ENCODE measurements at places on chromosomes 1 and 21.

DNA sequence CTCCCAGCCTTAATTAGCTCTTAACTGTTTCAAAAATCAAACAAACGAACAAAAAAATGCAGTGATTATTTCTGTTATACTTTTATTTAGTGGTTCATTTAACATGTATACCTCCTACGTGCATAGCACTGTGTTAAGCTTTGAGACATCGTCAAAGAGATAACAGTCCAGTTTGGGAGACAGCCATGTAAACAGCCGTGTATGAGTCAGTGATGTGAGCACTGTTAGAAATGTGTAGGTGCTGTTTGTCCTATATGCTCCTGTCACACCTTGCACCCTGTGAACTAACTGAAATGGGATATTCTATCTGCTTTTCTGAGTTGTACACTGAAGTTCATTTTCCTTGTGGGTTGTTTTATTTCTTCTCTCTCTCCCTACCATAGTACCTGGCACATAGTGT lies 109.7 kb upstream of the CACYBP start:
- no peak for DNase-seq

GRCh38 chr1:220886470-220887201 lies 7.4 kb downstream of the HLX start:
- DNase-seq = no peak

GRCh38 chr1:89005286-89006151 lies 13.1 kb upstream of the KYAT3 start:
- DNase-seq = no peak

DNA sequence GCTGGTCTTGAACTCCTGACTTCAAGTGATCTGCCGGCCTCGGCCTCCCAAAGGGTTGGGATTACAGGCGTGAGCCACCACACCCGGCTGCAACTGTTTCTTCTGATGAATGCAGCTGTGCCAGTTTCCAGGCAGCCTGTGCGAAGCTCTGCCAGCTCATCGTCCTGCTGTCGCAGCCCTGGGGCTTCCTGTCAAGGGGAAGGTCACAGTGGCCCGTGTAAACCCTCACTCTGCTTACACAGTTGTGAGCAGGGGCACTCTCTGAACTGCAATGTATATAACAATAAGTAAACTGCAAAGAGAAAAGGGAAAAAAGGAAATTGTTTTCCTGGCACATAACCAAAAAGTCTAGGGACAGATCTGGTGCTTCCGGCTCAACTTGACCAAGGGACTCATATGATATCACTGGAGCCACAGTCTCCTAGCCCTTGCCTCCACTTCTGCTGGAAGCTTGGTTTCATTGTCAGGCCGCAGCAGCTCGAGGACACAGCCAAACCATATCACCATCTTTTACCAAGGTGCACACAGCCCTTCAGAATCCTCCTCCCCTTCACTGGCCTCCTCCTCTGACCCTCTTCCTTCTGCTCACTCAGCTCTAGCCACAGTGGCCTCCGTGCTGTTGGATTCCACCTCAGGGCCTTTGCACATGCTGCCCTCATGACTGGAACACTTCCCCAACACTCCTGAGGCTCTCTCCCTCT lies 22.8 kb upstream of the LBR start:
- DNase-seq = no peak

GRCh38 chr1:7501723-7502603 lies 269.1 kb upstream of the VAMP3 start:
- DNase-seq = no peak

DNA sequence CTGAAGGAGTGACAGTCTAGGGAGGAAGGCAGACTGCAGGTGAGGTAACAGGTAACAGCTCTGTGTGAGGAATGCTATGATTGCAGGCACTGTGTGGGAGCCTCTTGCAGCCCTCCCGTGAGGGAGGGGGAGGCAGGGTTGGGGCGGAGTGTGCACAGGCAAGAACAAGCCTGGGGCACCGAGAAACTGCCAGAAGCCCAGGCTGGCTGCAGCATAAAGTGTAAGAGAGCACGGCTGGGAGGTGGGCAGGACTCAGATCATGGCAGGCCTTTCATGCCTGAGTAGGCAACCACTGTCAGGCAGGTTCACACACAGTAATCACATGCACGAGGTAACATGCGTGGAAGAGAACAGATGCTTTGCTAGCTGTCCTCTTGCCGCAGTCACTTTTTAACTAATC lies 11.3 kb upstream of the RHEX start:
- DNase-seq = no peak

DNA sequence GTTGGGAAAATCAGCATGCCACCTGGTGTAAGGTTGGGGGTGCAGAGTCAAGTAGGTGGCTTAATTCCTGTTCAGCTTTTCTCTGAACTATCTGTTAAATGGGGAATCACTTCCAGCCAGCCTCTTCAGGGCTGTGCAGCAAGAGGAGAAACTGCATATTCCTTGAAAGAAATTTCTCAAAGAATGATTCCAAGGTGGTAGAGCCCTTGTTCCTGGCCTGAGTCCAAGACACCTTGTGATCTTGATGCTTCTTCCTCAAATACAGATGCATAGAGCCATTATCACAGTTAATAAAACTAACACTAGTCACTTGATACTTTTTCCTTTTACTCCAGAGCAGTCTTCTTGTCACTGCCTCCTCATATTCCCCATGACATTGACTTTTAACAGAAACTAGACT lies 5.2 kb downstream of the TXLNA start:
- no peak for DNase-seq

DNA sequence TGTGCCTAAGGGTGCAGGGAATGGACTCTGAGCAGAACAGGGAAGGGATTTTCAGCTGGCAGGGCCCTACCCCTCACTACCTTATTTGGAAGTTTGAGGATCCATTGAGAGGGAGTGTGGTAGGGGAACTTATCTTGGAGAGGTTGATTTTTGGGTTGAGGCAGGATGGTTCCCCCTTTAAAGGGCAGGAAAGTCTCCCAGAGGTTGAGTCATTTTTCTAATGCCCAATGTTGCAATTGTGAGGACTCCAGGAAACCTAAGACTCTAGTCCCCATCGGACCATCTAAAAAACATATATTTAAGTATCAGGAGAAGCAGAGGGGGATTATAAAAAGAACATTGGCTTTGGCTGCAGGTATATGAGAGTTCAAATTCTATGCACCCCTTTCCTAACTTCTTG lies 47.3 kb downstream of the SAMD13 start:
- DNase-seq = no peak

GRCh38 chr1:54859700-54860391 lies 27.1 kb downstream of the DHCR24 start:
- no peak for DNase-seq

DNA sequence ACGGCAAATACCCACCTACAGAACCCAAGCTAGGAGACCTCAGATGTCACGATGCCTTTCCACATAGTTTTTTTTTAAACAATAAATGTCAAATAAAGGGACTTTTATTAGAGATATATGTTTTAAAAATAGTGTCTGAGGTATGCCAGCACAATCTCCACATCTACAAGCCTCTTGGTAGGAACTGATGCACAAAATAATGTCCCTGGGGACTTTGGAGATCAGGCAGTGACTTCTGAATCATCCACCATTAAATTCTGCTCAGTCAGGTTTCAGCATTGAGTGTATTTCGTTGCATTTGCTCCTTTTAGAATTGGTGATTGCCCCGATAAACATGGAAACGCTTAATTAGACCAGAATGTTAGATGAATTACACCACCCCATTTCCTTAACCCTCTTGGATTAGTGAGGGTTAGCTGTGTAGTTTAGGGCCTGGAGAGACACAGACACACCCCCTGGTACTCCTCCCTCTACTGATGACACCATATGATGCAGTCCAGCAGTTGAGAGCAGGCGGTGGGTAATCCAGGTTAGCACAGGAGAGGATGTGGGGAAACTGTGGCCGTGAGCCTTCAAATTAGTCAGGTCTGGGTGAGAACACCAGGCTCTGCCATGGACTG lies 33.6 kb downstream of the LGR6 start:
- DNase-seq = no peak

DNA sequence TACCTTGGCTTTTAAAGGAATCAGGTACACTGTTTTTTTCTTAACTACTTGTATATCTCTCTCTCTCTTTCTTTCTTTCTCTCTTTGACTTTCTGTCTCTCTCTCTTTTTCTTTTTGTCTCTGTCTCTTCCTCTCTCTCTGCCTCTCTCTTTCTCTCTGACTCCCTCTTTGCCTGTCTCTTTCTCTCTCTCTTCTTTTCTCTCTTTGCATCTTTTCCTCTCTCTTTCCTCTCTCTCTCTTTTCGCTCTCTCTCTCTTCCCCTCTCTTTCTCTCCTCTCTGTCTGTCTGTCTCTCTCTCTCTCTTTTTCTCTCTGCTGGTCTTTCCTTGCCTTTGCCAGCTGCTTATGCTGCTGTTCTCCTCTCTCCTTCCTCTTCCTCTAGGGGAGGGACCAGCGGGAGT lies 143.2 kb downstream of the TRIM33 start:
- no peak for DNase-seq
